ENCODE measurements at places on chromosomes 13 and 19. TPM values are rescaled to one million over a fixed set of nuclear protein-coding genes. Genes with fewer than 3 reads are reported as not detected.
A peak's percentile ranks its signal among the peaks of the same experiment; 100 is the strongest.

Gene PCDH20
- not detected for polyA plus RNA-seq

Gene TSSK6
- polyA plus RNA-seq, result 0.95 TPM

Gene ASF1B
- polyA plus RNA-seq, result 19.0 TPM

- peak; percentile 80 for DNase-seq
These were observed 14.0 kb upstream of the TBC1D4 start for GRCh38 chr13:75495938-75496337.

Gene ERICH4
- polyA plus RNA-seq, result not detected

DNA sequence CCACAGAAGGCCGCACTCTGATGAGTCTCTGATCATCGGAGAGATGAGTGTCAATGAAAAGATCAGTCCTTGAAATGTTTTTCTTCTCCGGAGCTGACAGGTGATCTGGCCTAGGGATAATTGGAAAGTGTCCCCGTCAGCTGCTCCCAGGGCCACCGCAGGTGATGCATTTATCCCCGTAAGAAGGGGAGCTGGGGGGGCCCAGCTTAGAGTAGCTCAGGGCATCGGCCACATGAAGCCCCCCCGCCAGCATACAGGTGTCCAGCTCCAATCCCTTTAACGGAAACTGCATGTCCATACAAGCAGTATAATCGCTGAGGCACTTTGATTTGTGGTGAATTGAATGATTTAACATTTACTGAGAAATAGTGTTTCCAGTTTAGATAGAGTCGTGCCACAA is 27.7 kb downstream of the ATP4B start:
- DNase-seq, result no peak

Gene KLK15
- polyA plus RNA-seq, result not detected
